Renal cortex interstitium (tissue), 15 donors: ENCODE measurements at places on chromosomes 6 and 20. TPM values are rescaled to one million over a fixed set of nuclear protein-coding genes. Genes with fewer than 3 reads are reported as not detected.

- no peak for DNase-seq
Measured at GRCh38 chr6:110703010-110703905, 112.0 kb downstream of the CDK19 start.

AVP gene
- polyA plus RNA-seq: 0.33 TPM

- no peak for DNase-seq
Measured at GRCh38 chr6:81436990-81437389, 315.5 kb downstream of the TENT5A start.

ADAM33 gene
- 15.3 TPM for polyA plus RNA-seq

ZNF311 gene
- 6.7 TPM for polyA plus RNA-seq
